ENCODE measurements at places on chromosomes 3 and 15.

- no peak for DNase-seq
Observed at GRCh38 chr15:38085114-38085513, 150.7 kb downstream of the TMCO5A start.

GRCh38 chr3:136909187-136909586 is 47.2 kb downstream of the NCK1 start:
- DNase-seq, result no peak

- DNase-seq, result no peak
Observed at GRCh38 chr3:11530153-11530721, 113.5 kb downstream of the VGLL4 start.

DNA sequence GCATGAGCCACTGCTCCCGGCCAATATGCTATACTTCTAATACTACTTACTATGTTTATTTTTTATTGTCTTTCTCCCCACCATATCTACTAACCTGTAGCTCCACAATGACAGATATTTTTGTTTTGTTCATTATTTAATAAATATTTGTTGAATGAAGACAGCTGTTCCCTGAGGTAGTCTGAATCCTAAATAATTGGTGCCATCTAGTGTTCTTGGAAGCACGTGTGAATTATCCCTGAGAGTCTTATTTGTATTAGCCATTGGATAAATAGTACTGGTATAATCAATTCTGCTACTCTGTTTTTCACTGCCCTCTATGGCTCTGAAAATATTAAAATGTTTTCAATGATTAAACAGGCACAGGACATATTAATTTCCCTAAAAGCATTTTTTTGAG is 5.6 kb upstream of the APPL1 start:
- DNase-seq, result no peak

DNA sequence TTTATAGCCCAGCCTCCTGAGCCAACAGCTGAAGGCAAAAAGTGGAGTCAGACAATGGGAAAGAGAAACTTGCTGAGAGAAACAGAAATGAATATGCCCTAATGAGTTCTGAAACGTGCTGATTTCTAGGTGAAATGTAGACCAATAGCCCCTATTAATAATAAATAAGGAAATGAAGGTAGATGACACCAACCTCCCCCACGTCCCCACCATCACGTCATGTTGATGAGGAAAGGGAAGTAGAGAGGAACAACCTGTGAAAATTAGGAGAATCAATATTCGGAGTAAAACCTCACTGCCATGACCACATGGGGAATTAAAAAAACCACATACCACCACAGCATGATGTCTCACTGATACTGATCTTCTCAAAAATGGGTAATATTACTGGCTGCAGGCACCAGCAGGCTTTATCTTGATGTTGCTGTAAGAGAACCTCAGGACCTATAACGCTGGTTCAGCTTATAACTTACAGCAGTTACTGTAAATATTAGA is 64.0 kb downstream of the KAT2B start:
- no peak for DNase-seq

- peak; percentile 5 for DNase-seq
Observed at GRCh38 chr3:61008153-61008997, 242.9 kb downstream of the FHIT start.

GRCh38 chr15:33915571-33916407 is 52.5 kb upstream of the CHRM5 start:
- DNase-seq, result no peak

DNA sequence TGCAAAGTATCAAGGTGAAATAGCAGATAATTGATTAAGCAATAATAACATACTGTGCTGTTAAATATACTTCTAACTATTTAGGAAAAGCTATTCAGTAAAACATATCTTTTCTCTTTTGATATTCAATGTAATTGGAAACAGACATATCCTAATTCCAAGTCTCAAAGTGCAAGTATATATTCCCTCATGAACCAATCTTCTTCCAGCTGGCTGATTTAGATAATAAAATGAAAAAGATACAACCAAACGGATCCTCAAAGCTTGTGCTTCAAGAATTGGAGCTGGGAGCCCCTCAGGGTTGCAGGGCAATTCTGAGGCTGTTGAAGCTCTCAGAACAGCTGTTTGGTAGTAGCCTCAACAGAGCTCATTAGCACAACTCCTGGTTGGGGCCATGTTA is 236.6 kb downstream of the ZIC1 start:
- DNase-seq, result no peak

GRCh38 chr3:161107311-161107710 is 2.2 kb upstream of the B3GALNT1 start:
- no peak for DNase-seq

DNA sequence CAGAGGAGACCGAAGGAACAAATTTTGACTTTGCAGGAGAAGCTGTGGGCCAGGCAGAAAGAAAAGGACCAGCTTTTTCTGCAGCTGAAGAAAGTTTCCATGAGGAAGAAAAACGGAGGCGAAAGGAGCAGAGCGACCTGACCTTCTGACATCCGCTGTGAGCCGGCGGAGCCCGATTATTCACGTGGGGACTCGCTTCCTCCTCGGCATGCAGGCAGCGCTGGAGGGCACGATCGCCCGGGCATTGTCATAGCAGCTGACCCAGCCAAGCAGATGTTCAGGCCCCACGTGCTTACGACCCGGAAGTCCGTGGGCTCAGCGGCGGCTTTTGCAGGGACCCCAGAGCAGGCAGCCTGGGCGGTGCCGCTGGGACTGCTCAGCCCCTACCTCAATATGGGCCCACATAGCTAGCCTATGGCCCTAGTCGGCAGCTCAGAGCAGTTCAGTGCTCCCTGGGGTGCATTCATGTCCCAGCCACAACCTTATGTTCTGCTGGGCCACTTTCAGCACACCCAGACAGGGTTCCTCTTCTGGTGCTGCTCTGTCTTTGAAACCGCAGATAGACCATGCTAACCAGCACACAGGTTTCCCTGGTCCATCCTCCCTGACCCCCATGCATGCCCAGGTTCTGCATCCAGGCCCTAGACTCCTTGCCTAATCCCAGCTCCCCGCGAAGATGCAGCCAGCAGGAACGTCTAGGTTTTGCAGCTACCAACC is 10.5 kb upstream of the EIF4A2 start:
- DNase-seq, result no peak

DNA sequence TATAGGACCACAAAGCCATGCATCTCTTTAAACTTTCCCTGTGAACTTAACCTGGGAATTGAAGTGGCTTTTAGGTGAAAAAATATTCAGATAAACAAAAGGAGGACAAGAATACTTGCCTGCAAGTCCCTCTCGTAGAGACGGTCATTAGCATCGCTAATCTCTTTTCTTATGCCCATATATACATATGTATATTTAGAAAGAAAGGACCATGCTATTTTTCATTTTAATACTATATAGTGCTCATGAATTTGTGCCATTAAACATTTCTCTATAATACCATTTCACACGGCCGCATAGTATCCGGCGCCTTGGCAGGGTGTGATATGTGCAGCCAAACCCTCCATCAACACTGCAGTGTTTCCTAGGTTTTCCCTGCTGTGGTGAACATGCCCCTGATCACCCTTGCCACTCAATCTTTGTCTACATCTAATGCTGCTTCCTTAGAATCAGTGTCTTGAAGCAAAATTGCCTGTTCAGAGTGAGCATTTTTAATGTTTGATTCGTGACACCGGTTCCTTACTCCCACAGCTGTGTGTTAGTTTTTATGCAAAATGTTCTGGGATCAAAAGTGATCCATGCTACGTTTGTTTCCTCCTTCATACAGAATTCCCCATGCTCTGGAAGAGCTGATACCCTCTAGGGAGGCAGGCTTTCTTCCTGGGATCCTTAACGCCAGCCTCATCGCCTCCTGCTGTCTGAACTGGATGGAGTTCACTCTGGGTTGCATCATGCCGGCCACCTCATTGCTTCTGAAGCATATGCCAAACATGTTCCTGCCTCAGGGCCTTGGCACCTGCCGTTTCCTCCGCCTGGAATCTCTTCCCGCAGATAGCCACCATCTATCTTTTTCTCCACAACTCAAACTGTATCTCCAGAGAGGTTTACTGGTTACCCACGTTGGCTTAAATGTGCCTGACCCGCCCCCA is 118.1 kb downstream of the FBLN2 start:
- no peak for DNase-seq

- no peak for DNase-seq
Observed at GRCh38 chr15:85380812-85381642, 624 bp downstream of the AKAP13 start.

GRCh38 chr3:106629215-106629832 is 747.9 kb upstream of the CCDC54 start:
- DNase-seq, result no peak

GRCh38 chr3:24254649-24255048 is 240.0 kb downstream of the THRB start:
- DNase-seq, result no peak

GRCh38 chr15:100885116-100885515 is 5.5 kb downstream of the ALDH1A3 start:
- DNase-seq, result no peak

DNA sequence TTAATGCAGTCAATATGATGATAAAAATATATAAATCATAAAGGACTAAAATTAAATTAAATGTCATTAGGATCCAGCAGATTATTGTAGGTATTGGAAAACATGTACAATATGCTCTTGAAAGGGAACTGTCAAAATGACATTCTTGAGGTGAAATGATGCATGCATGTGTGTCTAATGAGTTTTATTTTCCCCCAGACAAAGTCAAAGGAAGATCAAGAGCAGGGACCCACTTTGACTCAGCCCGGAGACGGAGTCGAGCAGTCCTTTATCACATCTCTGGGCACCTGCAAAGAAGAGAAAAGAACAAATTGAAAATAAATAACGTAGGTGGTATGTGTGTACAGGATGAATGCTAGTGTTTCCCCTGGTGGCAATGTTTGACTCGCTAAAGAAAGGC is 194.1 kb downstream of the KCNH8 start:
- no peak for DNase-seq

DNA sequence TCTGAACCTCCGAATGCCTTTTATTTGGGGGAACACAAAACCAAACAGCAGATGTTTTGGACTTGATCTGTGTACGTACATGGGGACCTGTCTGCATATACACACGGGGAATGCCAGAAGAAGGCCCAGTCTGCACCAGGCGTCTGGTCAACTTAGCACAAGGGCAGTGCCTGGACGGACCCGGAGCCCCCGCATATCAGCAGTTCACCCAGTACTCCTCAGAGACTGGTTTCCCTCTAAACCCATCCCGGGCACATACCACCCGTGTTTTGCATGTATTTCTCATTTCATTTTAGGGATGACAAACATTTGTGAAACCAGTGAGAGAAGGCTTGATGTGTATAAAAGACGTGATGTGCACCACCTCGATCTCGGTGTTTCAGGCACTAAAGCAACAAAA is 49.7 kb downstream of the KLHL25 start:
- no peak for DNase-seq

GRCh38 chr3:113404637-113405036 is 36.7 kb downstream of the CFAP44 start:
- no peak for DNase-seq

- DNase-seq, result no peak
Observed at GRCh38 chr3:69368129-69368741, 17.7 kb downstream of the FRMD4B start.

DNA sequence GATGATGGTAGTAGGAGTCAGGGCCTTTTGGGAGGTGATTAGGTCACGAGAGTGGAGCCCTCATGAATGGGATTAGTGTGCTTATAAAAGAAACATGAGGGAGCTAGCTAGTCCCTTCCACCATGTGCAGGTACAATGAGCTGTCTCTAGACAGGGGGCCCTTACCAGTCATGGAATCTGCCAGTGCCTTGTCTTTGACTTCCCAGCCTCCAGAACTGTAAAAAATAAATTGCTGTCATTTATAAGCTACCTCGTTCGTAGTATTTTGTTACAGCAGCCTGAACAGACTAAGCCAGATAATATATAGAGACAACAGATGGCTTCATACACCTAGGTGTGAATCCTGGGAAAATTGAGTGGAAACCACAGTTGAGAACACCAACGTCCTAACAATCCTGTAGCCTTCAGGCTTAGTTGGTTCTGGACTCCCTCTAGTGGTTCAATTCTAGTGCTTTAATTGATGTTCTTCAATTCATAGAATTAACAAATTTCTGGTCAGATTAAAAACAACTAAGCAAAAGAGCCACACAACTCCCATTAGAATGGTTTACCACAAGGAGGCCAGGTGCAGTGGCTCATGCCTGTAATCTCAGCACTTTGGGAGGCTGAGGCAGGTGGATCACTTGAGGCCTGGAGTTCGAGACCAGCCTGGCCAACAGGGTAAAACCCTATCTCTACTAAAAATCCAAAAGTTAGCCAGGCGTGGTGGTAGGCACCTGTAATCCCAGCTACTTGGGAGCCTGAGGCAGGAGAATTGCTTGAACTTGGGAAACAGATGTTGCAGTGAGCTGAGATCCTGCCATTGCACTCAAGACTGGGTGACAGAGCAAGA is 21.3 kb upstream of the GATM start:
- no peak for DNase-seq

GRCh38 chr3:11335056-11335608 is 62.9 kb downstream of the ATG7 start:
- no peak for DNase-seq

- DNase-seq, result no peak
Observed at GRCh38 chr3:11238060-11238459, 34.1 kb upstream of the ATG7 start.

DNA sequence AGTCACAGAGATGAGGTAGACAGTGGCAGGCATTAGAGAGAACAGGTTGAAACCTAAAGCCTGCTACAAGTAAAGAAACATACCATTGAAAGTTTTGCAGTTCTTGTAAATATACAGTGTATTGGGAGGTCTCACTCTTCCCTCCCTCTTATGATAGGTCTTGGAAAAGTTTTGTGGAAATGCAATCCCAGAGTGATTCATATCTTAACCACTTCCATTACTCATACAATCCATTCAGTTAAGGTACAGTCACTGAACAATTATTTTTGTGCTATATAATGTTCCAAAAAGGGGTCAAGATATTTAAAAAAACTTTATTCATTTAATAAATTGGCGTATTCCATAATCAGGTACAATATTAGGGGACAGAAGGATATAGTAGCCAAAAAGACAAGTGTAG is 737.7 kb upstream of the ALCAM start:
- no peak for DNase-seq

- DNase-seq, result no peak
Observed at GRCh38 chr15:31605467-31605931, 278.9 kb downstream of the KLF13 start.

GRCh38 chr15:66846031-66846430 is 144.0 kb downstream of the SMAD6 start:
- no peak for DNase-seq

DNA sequence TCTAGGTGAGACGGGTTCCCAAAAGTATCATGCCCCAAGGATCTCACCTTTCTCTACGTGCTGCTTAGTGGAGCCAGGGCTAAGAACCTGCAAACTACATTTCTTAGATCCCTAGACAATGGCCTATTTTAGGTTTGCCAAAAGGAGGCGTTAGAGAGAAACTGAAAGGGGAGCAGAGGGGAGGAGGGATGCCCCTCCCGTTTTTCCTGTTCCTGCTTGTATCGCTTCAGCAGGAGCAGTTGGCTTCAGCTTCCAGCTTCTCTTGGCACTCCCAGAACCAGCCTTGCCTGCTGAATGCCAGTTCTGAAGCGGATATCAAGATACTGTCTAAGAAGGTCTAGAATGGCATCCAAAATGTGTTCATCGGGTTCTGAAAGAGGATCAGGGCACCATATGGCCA is 58.4 kb upstream of the ABHD17C start:
- DNase-seq, result no peak

GRCh38 chr3:135691240-135691639 is 274.3 kb upstream of the PPP2R3A start:
- no peak for DNase-seq
